ENCODE measurements at places on chromosomes 2 and 18. TPM values are rescaled to one million over a fixed set of nuclear protein-coding genes. Genes with fewer than 3 reads are reported as not detected.

The DARS1 gene
- 85.2 TPM for total RNA-seq

DNA sequence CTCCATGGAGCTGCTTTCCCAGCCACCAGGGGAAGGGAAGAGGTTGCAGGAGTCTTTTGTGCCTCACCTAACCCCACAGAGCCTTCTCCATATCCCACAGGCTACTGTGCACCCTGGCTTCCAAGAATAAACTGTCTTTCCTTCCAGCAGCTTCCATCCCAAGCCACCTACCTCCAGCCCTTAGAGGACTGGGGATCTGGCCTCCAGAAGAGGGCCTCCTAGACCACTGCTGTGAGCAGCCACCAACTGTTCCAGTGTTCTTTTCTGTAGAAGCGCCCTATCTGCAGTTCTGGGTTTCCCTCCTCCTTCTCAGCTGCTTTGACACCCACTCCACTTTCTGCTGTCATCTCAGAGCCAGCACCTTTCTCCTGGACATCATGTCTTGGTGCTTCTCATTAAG lies 30.7 kb upstream of the REG3G start:
- no peak for DNase-seq

DNA sequence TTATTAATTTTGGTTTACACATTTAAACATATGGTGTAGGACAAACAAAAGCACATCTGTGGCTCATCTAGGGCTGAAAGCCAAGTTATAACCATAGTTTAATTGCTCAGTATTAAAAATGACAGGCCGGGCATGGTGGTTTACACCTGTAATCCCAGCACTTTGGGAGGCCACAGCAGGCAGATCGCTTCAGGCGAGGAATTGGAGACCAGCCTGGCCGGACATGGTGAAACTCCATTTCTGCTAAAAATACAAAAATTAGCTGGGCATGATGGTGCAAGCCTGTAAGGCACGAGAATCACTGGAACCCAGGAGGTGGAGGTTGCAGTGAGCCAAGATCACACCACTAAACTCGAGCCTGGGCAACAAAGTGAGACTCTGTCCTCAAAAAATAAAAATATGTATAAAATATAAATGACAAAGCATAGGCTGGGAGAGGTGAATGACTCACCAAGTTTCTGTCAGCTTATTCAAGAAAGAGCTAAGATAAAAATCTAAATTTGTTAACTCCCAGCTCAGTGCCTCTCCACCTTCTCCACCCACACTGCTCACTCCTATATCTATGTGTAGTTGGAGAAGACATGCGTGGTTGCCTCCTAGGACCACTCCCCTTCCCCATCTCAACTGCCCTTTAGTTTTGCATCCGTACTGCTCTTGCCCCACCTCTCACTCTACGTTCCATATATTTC lies 79.2 kb upstream of the PID1 start:
- no peak for DNase-seq

DNA sequence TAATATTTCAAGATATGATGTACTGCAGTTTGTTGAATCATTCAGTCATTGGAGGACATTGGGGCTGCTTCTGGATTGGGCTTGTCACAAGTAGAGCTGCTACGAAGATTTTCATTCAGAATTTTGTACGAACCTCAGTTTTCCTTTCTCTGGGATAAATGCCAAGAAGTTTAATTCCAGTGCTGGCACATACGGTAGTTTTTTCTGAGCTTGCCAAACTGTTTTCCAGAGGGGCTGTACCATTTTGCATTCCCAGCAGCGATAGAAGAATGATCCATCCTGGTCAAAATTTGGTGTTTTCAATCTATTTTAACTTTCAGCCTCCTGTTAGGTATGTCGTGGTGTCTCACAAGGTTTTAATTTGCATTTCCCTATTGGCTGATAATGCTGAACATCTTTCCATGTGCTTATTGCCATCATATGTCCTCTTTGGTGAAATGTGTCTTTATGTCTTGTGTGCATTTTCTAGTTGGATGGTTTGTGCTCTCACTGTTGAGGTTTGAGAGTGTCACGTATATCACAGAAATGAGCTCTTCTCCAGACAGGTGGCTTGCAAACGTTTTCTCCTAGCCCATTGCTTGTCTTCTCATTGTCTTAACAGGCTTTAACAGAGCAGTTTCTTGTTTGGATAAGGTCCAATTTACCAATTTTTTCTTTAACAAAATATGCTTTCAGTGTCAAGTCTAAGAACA lies 612.6 kb downstream of the GALR1 start:
- DNase-seq = no peak

The FEV gene
- not detected for total RNA-seq

The ASAP2 gene
- total RNA-seq = 31.3 TPM

The RNU2-63P gene
- total RNA-seq = 11.5 TPM

GRCh38 chr2:9780368-9781130 lies 62.7 kb upstream of the TAF1B start:
- DNase-seq = no peak

- no peak for DNase-seq
Observed at GRCh38 chr2:171889808-171890207, 4.2 kb downstream of the SLC25A12 start.

The USP40 gene
- total RNA-seq = 25.9 TPM

GRCh38 chr18:10315522-10315921 lies 138.9 kb upstream of the APCDD1 start:
- DNase-seq = no peak

DNA sequence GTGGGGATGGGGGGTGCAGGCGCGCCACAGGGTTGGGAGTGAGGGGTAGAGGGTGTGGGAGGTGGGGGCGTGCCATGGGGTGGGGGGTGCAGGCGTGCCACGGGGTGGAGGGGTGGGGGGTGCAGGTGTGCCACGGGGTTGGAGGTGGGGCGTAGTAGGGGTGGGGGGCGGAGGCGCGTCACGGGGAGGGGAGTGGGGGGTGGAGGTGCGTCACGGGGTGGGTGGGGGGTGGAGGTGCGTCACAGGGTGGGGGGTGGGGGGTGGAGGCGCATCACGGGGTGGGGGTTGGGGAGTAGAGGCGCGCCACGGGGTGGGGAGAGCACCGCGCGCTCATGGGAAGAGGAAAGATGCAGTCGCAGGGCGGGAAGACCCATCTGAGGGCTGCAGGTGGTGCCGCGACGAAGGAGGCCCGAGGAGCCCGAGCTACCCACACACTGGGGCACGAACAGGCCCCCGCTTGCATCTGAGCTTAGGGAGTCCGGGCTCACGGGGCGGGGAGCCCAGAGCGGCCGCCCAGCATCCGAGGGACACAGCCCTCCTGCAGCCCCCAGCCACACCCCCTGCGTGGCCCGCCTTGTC lies 37.5 kb downstream of the SNED1 start:
- DNase-seq = no peak

DNA sequence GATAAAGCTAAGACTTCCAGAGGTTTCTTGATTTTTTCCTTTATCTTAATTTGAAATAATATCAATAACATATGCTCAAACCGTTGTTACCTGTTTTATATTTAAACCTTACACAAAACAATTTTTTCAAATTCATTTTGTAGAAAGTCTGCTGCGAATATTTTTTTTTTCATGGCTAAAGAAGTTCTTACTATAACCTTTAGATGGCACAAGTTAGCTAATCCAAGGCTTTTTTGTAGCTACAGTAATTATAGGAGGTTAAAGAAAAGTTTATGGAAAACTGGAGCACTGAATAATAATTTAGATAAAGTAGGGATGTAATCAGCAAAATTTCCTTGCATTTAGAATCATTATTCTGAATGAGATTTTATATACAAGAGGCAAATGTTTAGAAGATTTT lies 78.0 kb upstream of the PNPT1 start:
- no peak for DNase-seq

- no peak for DNase-seq
Observed at GRCh38 chr2:22329211-22330154, 1055.5 kb upstream of the KLHL29 start.

The ASPRV1 gene
- total RNA-seq = 1.7 TPM

The ZBTB7C gene
- 14.8 TPM for total RNA-seq

The IL1B gene
- 1.0 TPM for total RNA-seq

The HOXD9 gene
- 12.0 TPM for total RNA-seq

The C2orf68 gene
- total RNA-seq = 18.4 TPM

- no peak for DNase-seq
Observed at GRCh38 chr2:122136056-122136455, 380.6 kb downstream of the TSN start.

DNA sequence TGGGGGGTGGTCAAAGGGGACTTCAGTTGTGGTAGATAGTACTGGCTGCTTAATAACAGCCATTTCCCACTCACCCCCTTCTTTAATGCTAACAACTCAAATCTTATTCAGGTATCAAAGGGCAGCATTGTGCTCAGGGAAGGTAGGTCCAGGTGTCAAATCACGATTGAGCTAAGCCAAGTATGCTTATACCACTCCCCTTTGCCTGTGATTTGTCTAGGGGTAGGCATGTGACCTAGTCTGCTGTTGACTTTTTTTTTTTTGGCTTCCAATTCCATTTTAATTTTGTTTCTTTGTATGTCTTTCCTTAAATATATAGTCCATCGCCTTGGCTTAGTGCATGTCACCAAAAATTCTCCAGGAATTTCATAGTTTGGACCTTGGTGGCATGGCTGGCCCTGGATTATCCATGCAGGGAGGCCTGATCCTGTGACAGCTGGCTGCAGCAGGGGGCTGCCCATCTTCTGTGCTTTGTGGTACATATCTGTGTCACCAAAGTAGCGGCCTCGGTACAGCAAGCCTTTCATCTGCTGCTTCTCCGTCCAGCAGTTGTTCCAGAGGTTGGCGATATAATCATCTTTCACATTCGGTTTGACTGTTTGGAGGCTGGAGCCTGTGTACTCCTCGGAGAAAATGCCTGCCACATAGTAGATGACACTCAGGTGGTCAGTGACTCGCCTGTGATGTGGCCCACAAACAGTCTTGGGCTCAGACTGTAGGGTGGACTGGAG lies 68.1 kb upstream of the SPRED2 start:
- DNase-seq = no peak

DNA sequence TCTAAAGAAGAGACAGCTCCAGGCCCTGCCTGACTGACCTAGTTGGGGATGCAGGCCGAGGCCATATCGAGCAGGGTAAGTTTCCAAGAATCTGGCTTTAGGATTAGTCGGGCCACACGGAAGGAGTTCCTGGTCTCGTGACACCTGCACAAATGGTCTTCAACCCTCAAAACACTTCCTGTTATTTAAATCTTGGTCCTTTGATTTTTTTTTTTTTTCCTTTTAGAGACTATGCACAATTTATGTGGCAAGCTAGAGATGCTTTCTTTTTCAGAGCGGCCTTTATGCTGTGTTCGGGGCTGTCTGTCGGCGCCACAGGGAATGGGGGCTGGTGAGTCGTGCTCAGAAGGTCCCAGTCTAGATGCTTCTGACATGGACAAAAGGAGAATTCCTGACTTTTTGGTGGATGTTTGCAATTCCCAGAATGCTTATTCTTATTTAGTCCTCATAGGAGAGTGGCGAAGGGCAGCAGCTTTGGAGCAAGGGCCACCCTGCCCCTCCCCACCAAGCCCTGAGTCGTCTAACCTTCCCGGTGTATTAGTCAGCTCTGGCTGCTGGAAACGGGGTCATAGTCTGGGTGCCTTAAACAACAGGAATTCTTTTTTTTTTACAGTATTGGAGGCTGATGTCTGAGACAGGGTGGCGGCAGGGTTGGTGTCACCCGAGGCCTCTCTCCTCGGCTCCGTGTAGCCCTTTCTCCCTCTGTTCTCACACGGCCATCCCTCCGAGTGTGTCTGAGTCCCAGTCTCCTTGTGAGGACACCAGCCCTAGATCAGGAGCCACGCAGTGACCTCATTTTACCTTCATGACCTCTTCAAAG lies 27.4 kb downstream of the HPCAL1 start:
- no peak for DNase-seq

- no peak for DNase-seq
Observed at GRCh38 chr2:142495141-142495540, 364.3 kb upstream of the LRP1B start.
